ENCODE measurements at places on chromosomes 2 and 18.

- H3K27ac ChIP-seq, result no peak overlapping the region
- no peaks in the 10 kb centered on the region for H3K27me3 ChIP-seq
- no peak overlapping the region for H3K4me3 ChIP-seq
- no peaks in the 10 kb centered on the region for H3K4me1 ChIP-seq
- H3K36me3 ChIP-seq, result no peaks in the 10 kb centered on the region
Observed at GRCh38 chr2:38719706-38720105, 31.5 kb downstream of the SRSF7 start.

GRCh38 chr2:216991563-216991962 is 131.7 kb upstream of the TNP1 start:
- no peak for DNase-seq
- no peaks in the 10 kb centered on the region for H3K36me3 ChIP-seq
- H3K4me1 ChIP-seq, result no peaks in the 10 kb centered on the region
- no peaks in the 10 kb centered on the region for H3K27me3 ChIP-seq

DNA sequence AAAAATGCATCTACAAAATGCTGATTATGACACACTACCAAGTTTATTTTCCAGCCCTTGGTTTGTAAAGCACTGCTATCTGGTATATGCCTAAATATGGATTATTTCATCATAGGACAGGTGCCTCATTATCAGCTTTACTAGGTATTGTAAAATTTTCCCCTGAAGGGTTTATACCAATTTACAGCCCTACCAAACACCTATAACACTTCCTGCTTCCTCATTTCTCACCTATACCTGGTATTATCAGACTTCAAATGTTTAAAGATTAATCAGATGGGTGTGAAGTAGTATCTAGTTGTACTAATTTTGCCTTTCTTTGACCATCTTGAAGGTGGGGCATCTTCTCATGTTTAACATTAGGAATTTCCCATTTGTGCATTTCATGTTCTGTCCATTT is 26.8 kb downstream of the RMND5A start:
- no peaks in the 10 kb centered on the region for H3K27me3 ChIP-seq
- H3K4me1 ChIP-seq, result no peaks in the 10 kb centered on the region
- no peak overlapping the region for H3K4me3 ChIP-seq
- no peak for DNase-seq
- H3K36me3 ChIP-seq, result no peaks in the 10 kb centered on the region
- no peak overlapping the region for H3K27ac ChIP-seq

DNA sequence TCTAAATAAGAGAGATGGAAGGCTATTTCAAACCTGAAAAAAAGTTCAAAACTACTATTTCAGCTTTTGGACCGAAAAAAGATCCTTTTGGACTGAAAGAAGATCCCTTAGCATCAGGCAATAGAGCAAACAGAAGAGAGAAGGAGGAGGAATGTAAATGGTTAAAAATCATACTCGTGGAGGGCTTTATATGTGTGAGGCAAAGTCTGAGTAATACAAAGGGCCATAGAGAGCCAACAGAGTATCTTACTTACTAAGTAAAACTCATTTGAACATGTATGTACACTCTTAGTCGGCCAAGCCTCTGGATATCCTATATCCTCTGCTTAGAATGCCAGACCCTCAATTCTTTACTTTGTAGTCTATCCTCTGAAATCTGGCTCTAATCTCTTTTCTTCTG is 55.7 kb downstream of the ITSN2 start:
- H3K36me3 ChIP-seq, result peaks cover 18% of the 10 kb centered on the region
- no peak overlapping the region for H3K4me3 ChIP-seq
- H3K4me1 ChIP-seq, result no peaks in the 10 kb centered on the region
- H3K27me3 ChIP-seq, result no peaks in the 10 kb centered on the region
- no peak overlapping the region for H3K27ac ChIP-seq
- no peak for DNase-seq
